Right cardiac atrium (tissue), 5 donors: ENCODE measurements at places on chromosomes 6 and 20. TPM values are rescaled to one million over a fixed set of nuclear protein-coding genes. Genes with fewer than 3 reads are reported as not detected.

Gene PMEPA1
- polyA plus RNA-seq: 17.3 TPM

Gene COL9A3
- polyA plus RNA-seq: 13.0 TPM

Gene BMP6
- 3.0 TPM for polyA plus RNA-seq

Gene MOXD1
- 1.2 TPM for polyA plus RNA-seq

Gene C6orf136
- polyA plus RNA-seq: 46.3 TPM

Gene RPN2
- polyA plus RNA-seq: 72.1 TPM

Gene MOG
- polyA plus RNA-seq: 4.8 TPM

Gene MYBL2
- 0.11 TPM for polyA plus RNA-seq

Gene ATXN1
- polyA plus RNA-seq: 11.8 TPM

Gene PTK6
- 0.14 TPM for polyA plus RNA-seq

Gene SAMD5
- 1.0 TPM for polyA plus RNA-seq

- DNase-seq: no peak
Measured at GRCh38 chr6:113616701-113617274, 240.4 kb upstream of the MARCKS start.

DNA sequence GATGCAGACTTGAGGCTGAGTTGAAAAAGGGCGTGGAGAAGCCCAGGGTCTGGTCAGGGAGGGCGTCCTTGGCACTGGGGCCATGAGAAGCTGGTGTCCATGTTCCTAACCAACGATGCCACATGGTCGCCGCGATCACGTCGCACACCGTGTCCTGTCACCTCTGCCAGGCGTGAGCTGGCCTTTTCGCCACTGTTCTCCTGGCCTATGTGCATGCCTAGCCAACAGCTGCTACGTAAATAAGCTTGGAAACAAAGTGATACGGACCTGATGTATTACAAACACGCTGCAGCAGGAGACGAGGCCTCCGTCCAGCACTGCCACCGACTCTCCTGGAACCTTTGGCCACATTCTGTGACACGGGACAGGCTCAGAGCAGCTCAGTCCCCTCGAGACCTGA lies 22.0 kb upstream of the KIF25 start:
- DNase-seq: no peak

GRCh38 chr6:89044328-89045010 lies 36.1 kb upstream of the PNRC1 start:
- DNase-seq: no peak

- no peak for DNase-seq
Measured at GRCh38 chr6:150566486-150566885, 33.2 kb upstream of the PLEKHG1 start.

DNA sequence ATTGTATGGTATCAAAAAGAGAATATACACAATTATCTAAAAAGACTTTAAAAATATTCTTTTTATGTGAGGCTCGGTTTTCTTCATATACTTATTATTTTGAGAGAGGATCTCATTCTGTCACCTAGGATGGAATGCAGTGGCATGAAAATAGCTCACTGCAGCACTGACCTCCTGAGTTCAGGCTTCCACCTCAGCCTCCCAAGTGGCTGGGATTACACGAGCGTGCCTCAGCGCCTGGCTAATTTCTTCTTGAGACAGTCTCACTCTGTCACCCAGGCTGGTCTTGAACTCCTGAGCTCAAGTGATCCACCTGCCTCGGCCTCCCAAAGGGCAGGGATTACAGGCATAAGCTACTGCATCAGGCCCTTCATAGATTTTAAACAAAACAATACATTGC lies 10.7 kb downstream of the DEK start:
- no peak for DNase-seq

DNA sequence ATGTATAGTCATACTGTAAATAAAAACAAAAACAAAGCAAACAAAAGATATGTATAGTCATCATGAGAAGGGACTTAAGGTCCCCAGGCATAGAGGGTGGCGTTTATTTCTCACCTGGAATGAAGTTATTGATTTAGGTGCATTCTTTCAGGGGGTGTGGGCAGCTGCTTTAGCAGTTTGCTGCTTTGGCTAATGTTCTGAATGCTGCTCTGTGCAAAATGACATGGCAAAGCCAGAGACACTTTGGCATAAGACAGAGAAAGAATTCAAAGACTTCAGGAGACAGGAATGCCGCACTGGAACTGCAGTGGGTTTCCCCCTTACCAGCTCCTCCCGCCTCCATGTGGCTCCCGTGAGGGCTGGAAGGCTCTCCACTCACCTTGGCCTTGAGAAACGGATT lies 36.4 kb upstream of the NELFCD start:
- no peak for DNase-seq

DNA sequence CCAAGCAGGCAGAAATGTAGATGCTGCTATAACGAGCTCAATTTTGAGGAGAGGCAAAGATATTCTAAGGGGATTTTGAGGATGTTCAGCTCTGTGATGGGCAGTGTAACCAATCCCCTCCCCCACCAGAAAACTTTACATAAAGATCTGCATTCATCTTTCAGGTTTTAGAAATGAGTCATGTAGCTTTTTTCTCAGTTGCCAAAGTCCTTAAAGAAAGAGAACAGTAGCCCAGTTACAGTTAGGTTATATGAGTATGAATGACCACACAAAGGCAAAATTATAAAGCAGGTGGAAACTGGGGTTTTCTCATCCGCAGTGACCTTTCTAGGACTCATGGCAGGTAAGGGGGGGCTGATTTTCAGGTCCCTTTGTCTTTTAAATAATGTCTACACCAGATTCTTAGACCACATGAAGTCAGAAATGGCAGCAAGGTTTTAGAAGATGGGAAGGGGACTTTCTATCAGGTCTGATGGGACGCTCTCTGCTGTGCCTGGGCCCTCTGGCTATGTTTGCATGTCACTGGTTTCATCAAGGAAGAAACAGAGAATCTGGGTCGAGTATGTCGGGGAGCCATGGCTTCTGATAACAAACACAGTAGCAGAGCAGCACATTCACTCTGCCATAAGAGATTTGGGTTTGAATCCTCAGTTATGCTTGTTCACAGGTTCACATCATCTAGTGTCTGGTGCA lies 94.7 kb downstream of the CLIC5 start:
- no peak for DNase-seq

GRCh38 chr6:122048570-122048969 lies 350.9 kb upstream of the HSF2 start:
- no peak for DNase-seq

GRCh38 chr6:7960141-7960540 lies 49.6 kb upstream of the TXNDC5 start:
- DNase-seq: no peak

DNA sequence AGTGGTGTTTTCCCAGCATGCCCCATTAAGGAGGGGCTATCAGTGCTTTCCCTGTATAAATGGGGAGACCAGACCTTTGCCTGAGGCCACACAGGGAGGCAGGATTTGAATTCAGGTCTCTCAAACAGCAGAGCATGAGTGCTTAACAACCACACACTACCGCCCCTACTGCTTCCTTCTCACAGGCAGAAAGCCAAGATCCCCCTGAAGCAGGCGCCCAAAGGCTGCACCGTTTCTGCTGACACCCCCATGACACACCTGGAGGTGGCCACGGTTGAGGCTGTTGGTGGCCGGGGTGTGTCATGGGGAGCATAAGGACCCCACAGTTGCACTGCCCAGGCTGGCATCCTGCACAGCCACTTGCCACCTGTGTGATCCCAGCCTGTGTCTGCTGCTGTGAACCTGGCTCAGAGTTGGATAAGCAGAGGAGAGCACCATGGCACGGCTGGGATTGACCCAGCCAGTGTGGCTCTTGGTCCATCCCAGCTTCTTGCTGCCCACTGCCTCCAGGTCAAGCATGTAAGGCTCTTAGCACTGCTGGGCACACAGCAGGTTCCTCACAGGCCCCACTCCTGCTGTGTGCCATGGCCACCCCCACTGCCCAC lies 28.3 kb downstream of the PCK1 start:
- no peak for DNase-seq

- no peak for DNase-seq
Measured at GRCh38 chr6:90231308-90231707, 65.3 kb downstream of the BACH2 start.
